ENCODE measurements at places on chromosomes 12 and 14.

DNA sequence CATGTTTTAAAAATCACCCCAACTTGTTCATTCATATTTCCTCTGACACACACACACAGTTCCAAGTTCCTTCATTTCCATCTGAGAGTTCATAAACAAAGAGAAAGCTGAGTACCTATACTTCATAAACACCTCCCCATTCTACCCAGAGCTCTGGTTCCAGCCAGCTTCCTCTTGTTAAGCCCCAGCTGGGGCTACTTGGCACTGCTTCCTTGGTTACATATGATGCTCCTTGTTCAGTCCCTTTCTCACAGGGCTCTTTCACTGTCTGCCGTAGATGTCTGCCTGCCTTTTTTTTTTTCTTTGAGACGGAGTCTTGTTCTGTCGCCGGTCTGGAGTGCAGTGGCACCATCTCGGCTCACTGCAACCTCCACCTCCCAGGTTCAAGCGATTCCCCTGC lies 77.5 kb downstream of the COX16 start:
- no peak for DNase-seq

DNA sequence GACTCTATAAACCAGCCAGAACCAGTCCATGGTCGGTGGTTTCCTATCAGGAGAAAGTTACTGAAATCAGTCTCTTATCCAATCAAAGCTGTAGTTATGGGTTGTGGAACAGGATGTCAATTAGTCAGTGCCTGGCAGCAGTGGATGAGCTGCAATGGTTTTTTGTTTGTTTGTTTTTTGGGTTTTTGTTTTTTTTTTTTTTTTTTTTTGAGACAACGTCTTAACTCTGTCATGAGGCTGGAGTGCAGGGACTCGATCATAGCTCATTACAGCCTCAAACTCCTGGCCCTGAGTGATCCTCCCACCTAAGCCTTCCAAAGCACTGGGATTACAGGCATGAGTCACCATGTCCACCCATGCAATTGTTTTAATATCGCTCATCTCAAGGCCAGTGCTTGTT lies 113.3 kb upstream of the CAND1 start:
- DNase-seq, result no peak

DNA sequence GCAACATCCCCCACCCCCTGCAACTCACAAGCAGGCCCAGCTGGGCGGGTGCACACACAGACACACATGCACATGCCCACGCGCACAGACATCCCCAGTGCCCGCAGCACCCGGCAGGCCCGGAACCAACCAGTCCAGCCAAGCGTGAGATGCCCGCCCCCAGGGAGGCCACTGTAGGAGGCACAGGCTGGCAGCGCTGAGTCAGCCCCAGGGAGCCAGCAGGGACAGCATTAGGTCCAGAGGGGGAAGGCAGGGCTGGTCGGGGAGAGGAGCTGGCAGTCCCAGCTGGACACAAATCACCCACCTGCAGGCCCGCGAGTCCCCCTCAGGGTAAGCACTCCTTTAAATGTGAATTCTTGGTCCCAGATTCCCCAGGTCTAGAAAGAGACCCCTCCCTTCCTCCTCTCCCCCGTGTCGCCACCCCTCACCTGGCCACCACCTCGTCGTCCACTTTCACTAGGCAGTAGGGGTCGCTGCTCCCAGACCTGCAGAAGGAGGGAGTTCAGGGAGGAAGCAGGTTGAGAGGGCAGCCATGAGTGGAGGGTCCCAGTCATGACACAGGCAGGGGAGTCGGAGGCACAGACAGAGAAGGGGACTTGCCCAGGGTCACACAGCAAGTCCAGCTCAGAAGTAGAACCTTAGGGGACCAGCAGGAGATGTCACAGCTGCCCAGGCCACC lies 5.0 kb downstream of the RASAL1 start:
- no peak for DNase-seq

DNA sequence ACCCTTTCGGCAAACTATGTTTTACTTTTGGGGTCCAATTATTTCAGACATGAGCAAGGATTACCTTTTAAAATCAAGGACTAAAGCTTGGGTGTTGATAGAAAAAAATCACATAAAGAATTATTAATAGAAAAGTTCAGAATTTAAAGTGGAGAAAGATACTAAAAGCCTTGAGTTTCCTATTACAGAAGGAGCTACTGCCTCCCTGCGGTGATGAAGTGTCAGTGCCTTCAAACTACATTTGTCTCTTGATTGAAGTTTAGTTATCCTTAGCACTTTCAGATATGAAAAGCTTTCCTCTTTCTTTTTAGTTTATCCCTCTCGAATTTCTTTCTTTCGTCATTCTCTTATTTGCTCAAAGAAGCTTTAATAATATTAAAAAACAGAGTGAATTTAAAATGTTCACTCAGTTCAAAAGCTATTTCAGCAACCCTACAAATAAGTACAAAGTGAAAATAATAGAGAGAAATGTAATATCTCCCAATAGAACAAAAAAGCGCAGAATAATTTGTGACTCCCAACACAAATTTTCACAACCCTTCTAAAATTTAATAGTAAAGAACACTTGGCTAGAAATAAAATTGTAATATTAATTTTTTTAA lies 87.6 kb downstream of the SEC23A start:
- DNase-seq, result no peak

- DNase-seq, result no peak
Observed at GRCh38 chr14:36579001-36579555, 3.3 kb downstream of the NKX2-8 start.

GRCh38 chr14:58151133-58152013 lies 640 bp downstream of the ARMH4 start:
- no peak for DNase-seq

DNA sequence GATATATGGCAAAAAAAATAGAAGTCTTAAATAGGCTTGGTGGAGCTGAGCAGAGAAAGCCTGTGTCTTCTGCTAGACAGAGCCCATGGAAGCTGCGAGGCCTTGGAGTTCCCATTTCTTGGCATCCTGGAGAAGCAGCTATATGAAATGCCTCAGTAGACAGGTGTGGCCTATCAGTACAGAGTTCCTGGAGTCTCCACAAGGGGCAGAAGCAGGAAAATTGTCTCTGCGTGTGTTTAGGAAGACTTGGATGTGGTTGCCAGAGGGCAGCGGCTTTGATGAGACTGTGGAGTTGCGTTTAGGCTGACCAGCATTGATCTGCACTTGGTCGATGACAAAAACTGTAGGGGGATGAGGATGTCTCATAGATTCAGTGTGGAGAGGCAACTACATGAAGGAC lies 334.5 kb upstream of the SEL1L start:
- DNase-seq, result no peak

- DNase-seq, result no peak
Observed at GRCh38 chr12:48956279-48957140, 777 bp downstream of the ARF3 start.

GRCh38 chr12:106157802-106158201 lies 19.0 kb upstream of the NUAK1 start:
- no peak for DNase-seq

- DNase-seq, result no peak
Observed at GRCh38 chr14:21038441-21039422, 3.4 kb upstream of the RNASE7 start.

DNA sequence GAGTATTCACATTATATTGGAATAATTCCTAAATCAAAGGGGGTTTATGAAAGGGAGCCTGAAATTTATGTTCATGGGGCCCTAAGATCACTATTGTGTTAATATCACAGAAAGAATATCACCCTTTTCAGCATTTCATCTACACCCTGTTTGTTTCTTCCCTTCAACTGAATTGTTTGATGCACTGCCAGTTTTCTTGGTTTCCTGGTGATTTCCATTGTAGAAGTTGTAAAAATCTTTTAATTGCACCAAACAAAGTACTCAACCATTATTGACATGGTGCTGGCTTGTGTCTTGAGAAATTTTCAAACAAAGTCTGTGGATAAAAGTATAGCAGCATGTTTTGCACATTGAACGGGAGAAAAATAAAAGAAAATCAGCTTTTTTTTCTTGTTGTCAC lies 154.8 kb upstream of the PRKD1 start:
- no peak for DNase-seq

GRCh38 chr14:102487204-102487577 lies 22.4 kb downstream of the ANKRD9 start:
- DNase-seq, result no peak

DNA sequence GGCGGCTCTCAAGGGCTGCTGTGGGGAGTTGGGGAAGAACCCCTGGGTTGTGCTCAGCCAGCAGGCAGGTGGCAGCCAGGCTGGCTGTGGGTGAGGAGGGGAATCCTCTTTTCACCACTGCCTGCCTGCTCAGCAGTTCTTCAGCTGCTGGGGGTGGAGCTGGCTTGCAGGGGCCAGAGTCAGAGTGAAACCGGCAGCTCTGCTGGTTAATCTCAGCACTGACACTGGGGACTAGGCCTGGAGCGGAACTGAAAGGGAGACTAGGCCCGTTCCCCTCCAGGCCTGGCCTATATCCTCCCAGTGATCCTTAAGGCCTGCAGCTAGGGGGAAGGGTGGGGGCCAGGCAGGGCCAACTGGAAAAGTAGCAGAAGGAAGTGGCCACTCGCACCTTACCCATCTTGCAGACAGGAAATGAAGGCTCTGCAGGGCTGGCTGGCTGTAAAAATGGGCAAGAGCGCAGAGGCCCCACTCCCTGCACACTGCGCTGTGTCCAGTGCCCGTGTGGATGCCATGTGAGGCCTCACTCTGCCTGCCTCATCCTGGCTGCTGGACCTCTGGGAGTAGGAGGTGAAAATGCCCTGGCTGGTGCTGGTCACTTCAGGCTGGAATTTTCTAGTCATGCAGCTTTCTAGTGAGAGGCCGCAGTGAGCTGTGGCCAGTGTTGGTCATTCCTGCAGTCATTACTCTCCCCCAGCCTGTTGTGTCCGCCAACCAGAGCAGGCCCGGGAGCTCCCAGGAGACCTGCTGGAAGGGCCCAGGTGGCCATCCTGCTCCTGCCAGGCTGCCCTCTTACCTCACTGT lies 39.4 kb downstream of the SH2B3 start:
- no peak for DNase-seq

GRCh38 chr12:26056335-26056734 lies 68.5 kb downstream of the BHLHE41 start:
- no peak for DNase-seq

- DNase-seq, result no peak
Observed at GRCh38 chr12:108371801-108372344, 32.8 kb upstream of the CMKLR1 start.

DNA sequence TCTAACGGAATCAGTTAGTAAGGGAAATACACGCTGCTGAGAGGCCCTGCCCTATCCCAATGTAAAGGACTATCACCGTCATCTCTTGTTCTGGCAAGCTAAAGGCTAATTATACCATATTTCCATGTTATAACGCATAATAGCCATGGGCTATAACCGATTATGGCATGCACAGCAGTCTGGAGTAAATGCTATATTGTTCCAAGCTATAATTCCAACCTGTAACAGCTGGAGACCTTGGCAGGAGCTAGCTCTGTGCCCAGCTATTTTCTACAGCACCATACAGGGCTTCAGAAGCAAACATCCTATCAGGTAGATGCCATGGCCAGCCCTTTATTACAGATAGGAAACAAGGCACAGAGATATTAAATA lies 26.3 kb downstream of the SYNE3 start:
- DNase-seq, result no peak

GRCh38 chr12:104495786-104496185 lies 39.0 kb downstream of the CHST11 start:
- DNase-seq, result no peak

- DNase-seq, result no peak
Observed at GRCh38 chr14:59631237-59631636, 54.6 kb upstream of the CCDC175 start.

DNA sequence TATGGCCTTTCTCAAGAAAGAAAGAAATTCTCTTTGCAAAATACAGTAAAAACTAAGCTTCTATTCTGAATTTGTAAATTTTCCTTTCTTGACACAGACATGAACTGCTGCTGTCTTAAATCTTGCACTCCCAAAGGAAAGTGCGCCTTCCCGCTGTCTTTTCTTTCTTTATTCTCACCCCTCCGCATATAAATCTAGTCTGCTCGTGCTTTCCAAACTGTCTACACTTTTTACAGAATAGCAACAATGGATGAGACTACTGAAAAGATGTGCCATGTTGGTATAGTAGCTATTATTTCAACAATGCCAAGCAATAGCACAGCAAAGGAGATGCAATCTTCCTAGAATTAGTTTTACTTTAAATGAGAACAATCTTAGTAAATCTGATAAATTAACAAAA lies 328.8 kb upstream of the PDE3A start:
- DNase-seq, result no peak

DNA sequence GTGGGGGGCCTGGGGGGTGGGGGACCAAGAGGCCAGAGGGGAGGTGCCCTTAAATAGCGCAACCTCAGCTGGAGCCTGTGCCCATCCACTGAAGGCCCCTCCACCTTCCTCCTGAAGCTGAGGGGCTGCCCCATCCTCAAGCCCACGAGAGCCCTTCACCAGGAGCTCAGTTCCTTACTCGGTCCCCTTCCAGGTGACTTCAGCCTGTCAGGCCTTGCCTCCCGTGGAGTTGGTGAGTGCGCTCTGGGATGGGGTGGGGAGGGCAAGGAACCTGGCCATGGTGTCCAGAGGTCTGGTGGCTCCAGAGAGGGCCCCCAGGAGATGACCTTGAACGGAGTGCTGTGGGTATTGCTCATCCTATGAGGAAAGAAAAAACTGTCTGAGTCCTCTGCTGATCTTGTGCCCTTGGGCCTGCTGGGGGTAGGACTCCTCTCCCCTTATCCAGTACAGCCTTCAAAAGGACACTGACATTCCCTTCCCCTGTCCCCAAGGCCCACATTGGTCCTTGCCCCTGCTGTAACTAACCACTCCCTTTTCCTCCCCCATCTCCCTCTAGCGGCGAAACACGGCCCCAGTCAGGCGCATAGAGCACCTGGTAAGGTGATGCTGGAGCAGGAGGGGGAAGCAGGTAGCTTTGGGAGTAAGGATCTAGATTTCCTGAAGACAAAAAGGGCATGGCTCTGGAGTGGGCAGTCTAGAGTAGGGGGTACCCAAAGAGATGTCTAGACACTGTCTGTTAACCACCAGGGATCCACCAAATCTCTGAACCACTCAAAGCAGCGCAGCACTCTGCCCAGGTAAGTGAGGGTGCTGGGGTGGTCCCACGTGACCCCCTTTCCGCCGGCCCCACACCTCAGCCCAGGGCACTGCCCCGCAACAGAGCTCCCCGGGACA lies 3.6 kb downstream of the TNS2 start:
- peak; percentile 15 for DNase-seq

DNA sequence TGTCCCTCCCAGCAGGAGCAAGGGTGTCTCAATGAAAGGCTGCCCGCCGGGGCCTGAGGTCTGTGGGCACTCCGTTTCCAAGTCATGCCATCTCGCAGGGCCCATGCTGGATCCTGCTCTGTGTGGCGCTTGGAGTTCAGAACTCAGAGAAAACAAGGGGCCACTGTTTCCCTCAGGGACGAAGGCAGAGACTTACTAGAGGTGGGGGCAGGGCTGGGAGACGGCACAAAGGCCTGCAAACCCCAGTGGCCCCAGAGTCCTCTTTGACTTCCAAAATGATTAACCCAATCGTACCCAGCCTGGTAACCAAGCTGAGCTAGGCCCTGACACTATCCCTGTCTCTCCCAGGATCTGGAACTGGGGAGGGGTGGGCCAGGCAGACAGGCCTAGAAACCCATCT lies 95.8 kb downstream of the ITPK1 start:
- DNase-seq, result no peak

DNA sequence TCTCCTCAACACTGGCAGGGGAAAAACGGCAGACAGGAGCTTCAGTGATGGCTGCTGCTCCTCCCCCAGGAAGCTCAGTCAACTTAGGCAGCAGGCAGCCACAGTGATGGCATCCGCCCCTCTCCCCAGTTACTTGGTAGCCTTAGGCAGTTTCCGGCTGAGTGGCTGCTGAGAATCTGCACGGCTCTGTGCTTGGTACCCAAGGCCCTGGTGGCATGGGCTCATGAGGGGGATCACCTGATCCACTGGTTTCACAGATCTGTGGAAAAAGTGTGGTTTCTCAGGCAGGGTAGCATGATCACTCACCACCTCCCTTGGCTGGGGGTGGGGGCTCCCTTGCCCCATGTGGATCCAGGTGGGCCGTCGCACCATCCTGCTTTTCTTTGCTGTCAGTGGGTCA lies 244.6 kb upstream of the MDGA2 start:
- no peak for DNase-seq

Measured in activated CD8-positive, alpha-beta memory T cell treated with anti-CD3 and anti-CD28 coated beads for 1 hour (primary cell).